ENCODE measurements at places on chromosomes 13 and 19.

DNA sequence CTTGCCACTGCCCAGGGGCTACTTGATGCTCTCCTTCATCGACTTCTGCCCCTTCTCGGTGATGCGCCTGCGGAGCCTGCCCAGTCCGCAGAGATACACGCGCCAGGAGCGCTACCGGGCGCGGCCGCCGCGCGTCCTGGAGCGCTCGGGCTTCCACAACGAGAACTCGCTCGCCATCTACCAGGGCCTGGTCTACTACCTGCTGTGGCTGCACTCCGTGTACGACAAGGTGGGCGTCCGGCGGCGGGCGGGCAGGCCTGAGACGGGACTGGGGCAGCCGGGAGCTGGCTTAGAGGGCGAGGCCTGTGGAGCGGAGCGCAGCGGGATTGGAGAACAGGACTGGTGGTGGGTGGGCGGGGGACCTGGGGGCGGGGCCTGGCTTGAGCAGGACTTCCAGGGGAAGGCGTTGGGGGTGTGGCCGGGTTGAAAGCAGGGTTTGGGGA, 12.7 kb upstream of the PSMD8 start:
- peak; percentile 28 for DNase-seq

GRCh38 chr13:113739527-113740285, 19.3 kb upstream of the TMEM255B start:
- no peak for DNase-seq

GRCh38 chr19:4415352-4415751, 12.9 kb downstream of the CHAF1A start:
- no peak for DNase-seq

- DNase-seq = no peak
Measured at GRCh38 chr13:79722885-79723445, 242.0 kb downstream of the NDFIP2 start.

- DNase-seq = no peak
Measured at GRCh38 chr13:32033744-32034143, 2.2 kb downstream of the FRY start.

GRCh38 chr19:34961775-34962686, 2.0 kb downstream of the ZNF792 start:
- no peak for DNase-seq

GRCh38 chr13:91232716-91233115, 114.8 kb upstream of the MIR17HG start:
- DNase-seq = no peak

DNA sequence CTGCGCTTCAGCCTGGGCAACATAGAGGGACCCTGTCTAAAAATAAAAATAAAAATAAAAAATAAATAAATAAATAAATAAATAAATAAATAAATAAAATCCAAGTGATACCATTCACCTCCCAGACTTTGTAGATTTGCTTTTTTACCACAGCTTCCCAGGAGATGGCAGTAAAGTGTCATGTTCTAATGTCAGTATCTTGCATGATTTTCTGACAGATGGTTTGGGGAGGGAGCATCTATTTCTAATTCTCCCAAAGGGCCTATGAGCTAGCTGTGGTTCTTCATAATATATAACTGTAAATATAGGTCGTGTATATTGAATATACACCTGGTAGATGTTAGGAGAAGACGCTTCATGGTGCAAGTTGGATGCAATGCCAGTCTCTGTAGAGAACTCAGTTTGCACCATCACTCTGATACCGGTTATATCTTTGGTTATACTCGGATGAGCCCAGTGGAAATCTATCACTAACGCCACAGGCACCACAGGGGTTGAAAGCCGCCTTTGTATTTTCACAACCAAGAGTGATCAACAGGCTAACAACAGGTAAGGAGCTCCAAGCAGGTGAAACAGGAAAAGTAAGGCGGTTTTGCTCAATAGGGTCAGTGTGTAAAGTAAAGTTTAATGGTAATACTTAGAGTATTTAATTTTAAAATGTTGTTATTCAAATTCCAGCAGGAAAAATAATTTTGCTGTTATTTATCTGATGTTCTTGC, 13.9 kb downstream of the APLP1 start:
- DNase-seq = peak; percentile 45

DNA sequence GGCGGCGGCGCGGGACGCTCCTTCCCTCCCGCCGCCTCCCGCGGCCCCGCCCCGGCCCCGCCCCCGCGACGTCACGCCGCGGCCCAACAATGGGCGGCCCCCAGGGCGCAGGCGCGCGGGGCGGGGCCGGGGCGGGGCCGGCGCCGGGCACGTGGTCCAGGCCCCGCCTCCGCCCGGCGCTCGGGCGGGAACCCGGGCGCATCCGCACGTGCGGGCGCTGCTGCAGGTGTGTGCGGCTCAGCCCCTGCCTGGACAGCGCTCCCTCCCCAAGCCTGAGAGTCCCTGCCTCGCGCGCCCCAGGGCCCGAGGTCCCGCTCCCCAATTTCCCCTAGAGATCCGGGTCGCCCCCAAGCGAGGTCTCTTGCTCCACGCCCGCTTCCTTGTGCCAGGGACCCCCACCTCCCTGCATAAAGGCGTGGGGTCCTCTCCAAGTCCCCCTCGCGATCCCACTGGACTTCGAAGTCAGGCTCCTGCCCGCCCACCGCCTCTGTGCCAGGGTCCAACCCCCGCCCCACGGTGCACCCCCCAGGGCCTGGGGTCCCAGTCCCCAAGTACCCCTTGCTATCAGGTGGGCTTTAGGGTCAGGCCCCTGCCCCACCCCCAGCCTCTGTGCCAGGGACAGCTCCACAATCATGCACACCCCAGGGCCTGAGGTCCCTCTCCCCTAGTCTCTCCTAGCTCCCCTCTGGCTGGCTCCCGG, at the start of gene MEX3D:
Gene MEX3D, minus strand, starts transcription at position 6 of the 700 bp plus-strand sequence. CDS start 267 bp downstream, outside the sequence.
- peak; percentile 74 for DNase-seq

DNA sequence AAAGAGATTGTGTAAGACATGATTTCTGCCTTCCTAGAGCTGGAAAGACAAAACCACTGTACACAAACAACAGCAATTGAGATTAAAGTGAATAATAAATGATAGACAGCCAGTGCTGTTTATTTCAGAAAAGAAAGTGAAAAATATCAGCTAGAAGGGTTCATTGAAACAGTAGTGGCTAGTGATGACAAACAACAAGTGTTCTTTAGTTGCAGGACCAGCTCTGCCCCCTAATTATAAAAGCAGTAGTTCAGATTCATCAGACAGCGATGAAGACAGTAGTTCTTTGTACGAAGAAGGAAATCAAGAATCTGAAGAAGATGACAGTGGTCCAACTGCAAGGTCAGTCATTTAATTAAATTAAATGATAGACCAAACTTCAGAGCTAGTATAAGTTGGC, 14.8 kb downstream of the GPALPP1 start:
- DNase-seq = no peak
